ENCODE measurements at places on chromosomes 1 and 21. TPM values are rescaled to one million over a fixed set of nuclear protein-coding genes. Genes with fewer than 3 reads are reported as not detected.

Gene LCE1B
- total RNA-seq: not detected

Gene REG4
- total RNA-seq: not detected

Gene RHOU
- total RNA-seq: 1.0 TPM

Gene NPR1
- 2.1 TPM for total RNA-seq

Gene MLLT11
- total RNA-seq: 26.4 TPM

DNA sequence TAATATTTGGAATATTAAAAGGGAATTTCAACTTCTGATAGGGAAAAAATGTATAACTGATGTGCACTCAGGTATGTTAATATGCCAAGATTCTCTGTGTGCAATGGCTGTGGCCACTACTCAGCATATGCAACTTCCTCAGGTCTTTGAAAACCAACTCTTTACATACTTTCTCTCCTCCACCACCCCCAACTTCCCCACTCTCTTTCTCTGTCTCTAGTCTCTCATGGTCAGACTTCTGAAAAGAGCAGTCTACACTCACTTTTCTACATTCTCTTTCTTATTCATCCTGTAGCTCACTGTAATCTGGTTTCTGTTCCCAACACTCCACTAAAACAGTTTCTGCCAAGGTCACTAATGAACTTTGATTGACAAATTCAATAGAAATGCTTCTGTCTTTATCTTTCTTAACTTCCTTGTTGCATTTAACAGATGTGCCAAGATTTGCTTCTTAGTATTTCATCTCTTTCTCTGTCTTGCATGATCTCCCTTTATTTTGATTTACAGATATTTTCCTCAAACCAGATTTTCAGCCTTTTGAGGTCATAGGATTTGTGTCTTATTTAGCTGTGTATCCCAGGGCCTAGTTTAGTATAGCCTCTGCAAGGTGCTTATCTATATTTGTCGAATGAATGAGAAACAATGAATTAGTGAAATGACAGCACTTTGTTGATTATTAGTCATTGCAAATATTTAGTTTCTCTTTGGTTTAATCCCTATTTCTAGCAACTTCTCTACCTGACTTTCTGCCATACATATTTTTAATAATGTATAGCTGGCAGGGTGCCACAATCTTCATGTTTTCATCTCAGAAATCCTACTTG lies 168.9 kb downstream of the LMO4 start:
- no peak for DNase-seq

- DNase-seq: no peak
These were observed 39.3 kb downstream of the TCP10L start for GRCh38 chr21:32545948-32546441.

DNA sequence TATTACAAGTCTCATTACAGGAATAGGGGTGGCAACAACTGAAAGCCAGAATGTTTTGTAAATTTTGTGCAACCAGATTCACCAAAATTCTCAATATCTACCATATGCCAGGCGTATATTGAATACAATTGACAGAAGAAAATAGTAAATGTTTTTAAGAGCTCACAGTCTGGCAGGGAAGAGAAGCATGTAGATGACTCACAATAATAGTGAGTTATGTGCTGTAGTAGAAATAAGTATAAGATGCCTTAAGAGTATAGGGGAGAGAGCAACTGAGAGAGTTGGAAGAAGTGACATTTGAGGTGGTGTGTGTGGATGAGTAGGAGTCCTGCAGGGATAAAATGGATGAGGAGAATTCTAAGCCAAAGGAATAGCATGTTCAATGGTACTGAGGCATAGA lies 170.5 kb upstream of the FGGY start:
- DNase-seq: no peak

- no peak for DNase-seq
These were observed 22.1 kb downstream of the TCEA3 start for GRCh38 chr1:23402286-23403037.

DNA sequence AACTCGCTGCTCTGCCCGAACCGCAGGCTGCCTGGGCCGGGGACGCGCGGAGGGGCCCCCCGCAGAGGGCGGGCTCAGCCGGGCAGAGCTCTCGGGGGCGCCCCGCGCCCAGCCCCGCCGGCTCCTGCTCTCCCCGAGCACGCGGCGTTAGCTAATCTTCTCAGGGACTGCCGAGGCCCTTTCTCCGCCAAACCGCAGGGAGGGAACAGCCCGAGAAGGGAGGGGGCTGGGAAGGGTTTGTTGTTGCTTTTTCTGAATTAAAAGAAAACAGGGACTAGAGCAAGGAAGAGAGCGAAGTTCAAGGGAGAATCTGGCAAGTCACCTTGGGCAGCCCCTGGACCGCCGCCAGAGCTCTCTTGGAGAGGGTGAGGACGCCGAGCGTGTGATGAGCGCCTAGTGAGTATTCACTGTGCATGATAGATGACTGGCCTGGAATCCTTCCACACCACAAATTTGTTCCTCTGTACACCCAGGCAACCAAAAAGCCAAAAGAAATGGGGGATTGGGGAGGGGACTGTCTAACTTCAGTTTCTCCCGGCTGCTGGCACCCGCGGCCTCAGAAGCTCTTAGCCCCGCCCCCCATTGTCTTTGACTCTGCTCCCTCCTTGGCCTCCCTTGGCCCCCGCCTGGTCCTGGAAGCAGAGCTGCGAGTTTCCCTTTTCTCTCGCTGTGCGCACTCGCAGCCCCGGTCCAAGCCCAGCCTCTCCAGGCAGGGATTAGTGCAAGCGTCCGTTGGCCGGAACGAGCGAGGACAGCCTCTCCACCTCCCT lies 19.7 kb upstream of the LMX1A start:
- peak; percentile 18 for DNase-seq

- DNase-seq: no peak
These were observed 24.6 kb upstream of the PCBP3 start for GRCh38 chr21:45618846-45619485.

DNA sequence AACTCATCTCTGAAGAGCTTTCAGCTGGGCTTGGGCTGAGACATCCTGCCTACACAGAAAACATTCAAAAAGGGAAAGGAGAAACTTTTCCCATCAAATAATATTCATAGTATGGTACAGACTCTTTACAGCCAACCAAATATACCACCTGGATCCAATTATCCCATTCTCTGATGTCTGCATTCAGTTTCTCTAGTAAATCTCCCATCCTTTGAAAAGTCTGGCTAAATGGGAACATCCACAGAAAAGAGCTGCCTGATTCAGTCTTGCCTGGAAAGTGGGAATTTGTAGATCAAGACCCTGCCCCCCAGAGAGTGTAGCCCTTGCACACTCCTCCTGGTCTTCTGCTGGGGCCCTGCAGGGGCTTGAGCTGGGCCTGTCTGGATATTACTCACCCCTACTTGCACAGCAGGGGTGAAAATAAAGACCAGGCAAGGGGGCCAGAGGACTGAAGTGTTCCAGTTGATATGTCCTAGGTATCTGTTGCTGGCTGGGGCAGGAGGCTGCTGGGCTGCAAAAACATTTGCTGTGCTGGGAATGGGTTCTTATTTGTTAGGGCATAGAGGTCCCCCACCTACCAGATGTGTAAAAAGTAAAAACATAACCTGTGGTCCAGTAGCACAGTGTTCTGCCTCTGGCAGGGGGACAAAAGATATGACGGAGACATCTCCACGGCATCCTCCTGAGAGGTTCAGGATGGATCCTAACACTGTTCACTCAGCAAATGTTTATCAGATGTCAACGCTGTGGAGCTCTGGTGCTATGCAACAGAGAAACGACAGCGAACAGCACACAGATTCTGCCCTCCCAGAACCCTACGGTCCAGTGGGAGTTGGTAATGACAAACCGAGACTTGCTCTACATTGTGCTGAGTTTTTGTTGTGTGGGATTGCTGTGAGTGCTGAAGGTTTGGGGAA lies 140.3 kb downstream of the PLXNA2 start:
- no peak for DNase-seq

DNA sequence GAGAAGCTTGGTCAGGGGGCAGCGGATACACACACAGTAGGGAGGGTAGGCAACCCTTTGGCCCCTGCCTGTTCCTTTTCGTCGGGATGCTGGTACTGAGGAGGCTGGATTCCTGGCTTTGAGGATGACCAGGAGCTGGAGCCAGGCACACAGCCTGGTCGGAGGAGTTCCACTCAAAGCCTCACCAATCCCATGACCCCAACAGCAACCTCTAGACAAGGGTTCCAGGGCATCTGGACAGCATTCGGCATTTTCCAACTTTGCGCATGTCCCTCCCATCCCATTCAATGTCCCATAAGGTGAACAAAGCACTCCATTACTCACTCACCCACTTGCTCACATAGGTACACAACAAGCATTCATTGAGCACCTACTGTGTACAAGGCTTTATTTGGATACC lies 42.6 kb upstream of the HMGB4 start:
- DNase-seq: no peak

All from kidney epithelial cell (primary cell).